Lower lobe of right lung (tissue), 2 donors: ENCODE measurements at places on chromosomes 7 and 10. TPM values are rescaled to one million over a fixed set of nuclear protein-coding genes. Genes with fewer than 3 reads are reported as not detected.
A peak's percentile ranks its signal among the peaks of the same experiment; 100 is the strongest.

Gene GPRIN2
- 42.1 TPM for total RNA-seq

DNA sequence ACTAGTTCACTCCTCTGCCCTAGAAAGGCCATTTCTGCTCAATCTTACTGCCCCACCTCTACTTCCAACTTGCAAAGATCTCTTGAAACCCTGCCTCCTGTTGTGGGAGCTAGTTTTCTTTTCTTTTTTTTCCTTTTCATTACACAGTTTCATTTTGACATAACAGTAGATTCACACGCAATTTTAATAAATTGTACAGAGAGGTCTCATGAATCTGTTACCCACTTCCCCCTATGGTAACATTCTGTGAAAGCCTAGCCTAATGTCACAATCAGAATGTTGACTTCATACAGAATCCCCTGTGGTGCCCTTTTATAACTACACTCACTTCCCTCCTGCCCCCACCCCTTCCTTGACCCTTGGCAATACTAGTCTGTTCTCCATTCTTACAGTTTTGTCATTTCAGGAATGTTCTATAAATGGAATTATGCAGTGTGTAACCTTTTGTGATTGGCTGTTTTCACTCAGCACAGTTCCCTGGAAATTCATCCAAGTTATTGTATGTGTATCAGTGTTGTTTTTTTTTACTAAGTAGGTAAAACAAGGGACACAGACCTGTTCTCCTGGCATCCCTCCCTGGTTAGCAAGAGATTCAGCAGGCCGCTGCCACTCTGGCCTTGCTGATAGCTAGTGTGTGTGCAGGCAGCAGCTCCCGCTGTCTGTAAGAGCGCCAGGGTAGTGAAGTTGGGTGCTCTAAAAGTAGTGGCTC is 21.5 kb downstream of the CHST3 start:
- peaks cover 68% of the 10 kb centered on the region for H3K4me1 ChIP-seq
- peak overlapping the region; percentile 53 for H3K27ac ChIP-seq
- DNase-seq, result peak; percentile 53

- no peaks in the 10 kb centered on the region for H3K36me3 ChIP-seq
- no peaks in the 10 kb centered on the region for H3K27me3 ChIP-seq
- H3K4me1 ChIP-seq, result peaks cover 39% of the 10 kb centered on the region
- H3K4me3 ChIP-seq, result peak within 1 kb of the TSS; percentile 79
- peak within 1 kb of the TSS; percentile 99 for H3K27ac ChIP-seq
Observed at GRCh38 chr10:97318772-97319651, at the start of gene FRAT1. Gene FRAT1, plus strand, starts transcription at chr10:97319271. Its CDS starts 183 bp downstream, at chr10:97319454.

GRCh38 chr7:129213828-129214227 is 11.0 kb upstream of the AHCYL2 start:
- no peak overlapping the region for H3K4me3 ChIP-seq
- DNase-seq, result no peak
- H3K27me3 ChIP-seq, result no peaks in the 10 kb centered on the region
- peaks cover 4% of the 10 kb centered on the region for H3K4me1 ChIP-seq

DNA sequence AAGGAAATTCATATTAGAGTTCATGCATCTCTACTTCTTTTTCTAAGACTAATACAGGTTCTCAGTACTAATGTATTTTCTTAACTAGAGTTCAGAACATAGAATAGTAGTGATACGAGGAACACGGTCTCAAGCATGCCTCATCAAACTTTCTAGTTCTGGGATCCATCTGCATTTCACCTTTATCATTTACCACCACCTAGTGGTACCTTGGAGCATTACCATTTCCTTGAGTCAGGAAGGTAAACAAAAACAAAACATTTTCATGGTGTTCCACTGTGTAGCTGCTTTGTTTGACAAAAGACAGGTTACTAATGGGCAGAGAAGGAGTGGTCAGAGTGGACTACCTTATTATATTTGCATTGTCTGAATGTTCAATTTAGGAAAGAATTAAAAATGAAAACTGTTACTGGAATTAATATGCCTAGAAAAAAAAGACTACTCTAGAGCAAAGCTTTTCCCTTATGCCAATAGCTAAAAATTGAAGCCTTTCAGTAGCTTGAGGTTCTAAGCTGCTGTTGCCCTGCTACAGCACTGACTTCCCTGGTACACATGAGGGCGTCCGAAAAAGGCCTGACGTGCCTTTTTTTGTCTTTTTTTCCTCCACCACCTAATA is 44.5 kb downstream of the STARD3NL start:
- peaks cover 9% of the 10 kb centered on the region for H3K4me1 ChIP-seq
- H3K27ac ChIP-seq, result no peak overlapping the region
- peaks cover 60% of the 10 kb centered on the region for H3K36me3 ChIP-seq
- no peak for DNase-seq
- no peak overlapping the region for H3K4me3 ChIP-seq
- H3K27me3 ChIP-seq, result no peaks in the 10 kb centered on the region

DNA sequence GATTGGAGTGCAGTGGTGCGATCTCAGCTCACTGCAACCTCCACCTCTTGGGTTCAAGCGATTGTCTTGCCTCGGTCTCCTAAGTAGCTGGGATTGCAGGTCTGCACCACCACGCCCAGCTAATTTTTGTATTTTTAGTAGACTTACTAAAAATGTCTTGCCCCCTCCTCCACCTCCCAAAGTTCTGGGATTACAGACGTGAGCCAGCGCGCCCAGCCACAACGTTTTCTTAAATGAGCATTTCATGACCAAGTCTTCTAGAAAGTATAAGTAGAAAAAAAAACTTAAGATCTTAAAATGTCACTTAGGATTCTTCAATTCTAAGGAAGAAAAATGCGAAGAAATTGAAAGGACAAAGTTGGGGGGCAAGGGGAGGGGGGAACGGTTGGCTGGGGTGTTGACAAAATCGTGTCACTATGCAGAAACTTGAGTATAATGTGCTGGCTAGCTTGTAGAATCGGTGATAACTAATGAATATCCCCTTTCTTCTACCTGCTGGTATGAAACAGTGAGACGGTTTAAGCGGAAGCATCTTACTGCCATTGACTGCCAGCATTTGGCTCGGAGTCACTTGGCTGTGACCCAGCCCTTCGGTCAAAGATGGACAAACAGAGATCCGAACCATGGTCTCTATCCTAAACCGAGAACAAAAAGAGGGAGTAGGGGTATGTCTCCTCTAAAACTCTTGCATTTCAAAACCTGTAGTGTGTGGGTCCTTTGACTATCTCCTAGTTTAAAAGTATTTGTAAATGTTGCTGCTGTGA is 12.7 kb downstream of the FBH1 start:
- no peak overlapping the region for H3K4me3 ChIP-seq
- peaks cover 16% of the 10 kb centered on the region for H3K36me3 ChIP-seq
- H3K4me1 ChIP-seq, result peaks cover 8% of the 10 kb centered on the region
- DNase-seq, result no peak
